NCI-H774 (cell line): ENCODE measurements at places on chromosomes 3 and 15.

GRCh38 chr15:35561308-35561707, 15.3 kb upstream of the DPH6 start:
- no peak for DNase-seq

- no peak for DNase-seq
Measured at GRCh38 chr3:2567451-2567850, 468.8 kb downstream of the CNTN4 start.

- DNase-seq = no peak
Measured at GRCh38 chr3:177551431-177551836, 354.2 kb upstream of the TBL1XR1 start.

- no peak for DNase-seq
Measured at GRCh38 chr15:66131831-66132230, 121.7 kb downstream of the MEGF11 start.

DNA sequence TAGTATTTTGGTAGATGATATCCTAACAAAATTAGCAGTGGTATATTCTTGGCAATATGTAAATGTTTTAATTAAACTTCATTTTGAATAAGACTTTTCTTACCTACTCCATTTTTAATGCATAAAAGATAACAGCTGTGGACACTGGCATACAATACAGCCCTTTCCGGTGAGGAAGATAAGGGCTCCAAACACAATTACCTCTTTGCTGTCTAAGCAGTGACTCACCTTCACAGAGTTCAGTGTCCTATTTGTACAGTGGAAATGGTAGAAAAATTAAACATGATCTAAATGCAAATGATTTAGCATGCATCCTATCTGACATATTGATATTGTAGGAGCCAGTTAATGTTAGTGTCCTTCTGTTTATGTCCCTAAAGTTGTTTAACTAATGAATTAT, 969.4 kb downstream of the PLOD2 start:
- peak; percentile 42 for DNase-seq

DNA sequence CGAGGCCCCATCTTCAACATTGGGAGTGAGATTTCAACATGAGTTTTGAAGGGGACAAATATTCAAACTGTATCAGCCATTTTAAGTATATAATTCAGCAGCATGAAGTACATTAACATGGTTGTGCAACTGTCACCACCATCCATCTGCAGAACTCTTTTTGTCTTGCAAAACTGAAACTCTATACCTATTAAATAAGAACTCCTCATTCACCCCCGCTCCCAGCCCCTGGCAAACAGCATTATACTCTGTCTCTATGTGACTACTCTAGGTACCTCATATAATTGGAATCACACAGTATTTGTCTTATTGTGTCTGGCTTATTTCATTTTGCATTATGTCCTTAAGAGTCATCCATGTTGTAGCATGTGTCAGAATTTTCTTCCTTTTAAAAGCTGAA, 110.1 kb downstream of the MAP2K5 start:
- no peak for DNase-seq

GRCh38 chr3:187209491-187209890, 12.2 kb downstream of the RTP1 start:
- no peak for DNase-seq

- DNase-seq = no peak
Measured at GRCh38 chr15:35007397-35007796, 19.3 kb upstream of the ZNF770 start.

GRCh38 chr3:135326851-135327250, 531.8 kb downstream of the EPHB1 start:
- no peak for DNase-seq
